ENCODE measurements at places on chromosomes 6 and 20.

GRCh38 chr6:18269253-18269652 lies 4.9 kb upstream of the DEK start:
- DNase-seq, result peak; percentile 75

DNA sequence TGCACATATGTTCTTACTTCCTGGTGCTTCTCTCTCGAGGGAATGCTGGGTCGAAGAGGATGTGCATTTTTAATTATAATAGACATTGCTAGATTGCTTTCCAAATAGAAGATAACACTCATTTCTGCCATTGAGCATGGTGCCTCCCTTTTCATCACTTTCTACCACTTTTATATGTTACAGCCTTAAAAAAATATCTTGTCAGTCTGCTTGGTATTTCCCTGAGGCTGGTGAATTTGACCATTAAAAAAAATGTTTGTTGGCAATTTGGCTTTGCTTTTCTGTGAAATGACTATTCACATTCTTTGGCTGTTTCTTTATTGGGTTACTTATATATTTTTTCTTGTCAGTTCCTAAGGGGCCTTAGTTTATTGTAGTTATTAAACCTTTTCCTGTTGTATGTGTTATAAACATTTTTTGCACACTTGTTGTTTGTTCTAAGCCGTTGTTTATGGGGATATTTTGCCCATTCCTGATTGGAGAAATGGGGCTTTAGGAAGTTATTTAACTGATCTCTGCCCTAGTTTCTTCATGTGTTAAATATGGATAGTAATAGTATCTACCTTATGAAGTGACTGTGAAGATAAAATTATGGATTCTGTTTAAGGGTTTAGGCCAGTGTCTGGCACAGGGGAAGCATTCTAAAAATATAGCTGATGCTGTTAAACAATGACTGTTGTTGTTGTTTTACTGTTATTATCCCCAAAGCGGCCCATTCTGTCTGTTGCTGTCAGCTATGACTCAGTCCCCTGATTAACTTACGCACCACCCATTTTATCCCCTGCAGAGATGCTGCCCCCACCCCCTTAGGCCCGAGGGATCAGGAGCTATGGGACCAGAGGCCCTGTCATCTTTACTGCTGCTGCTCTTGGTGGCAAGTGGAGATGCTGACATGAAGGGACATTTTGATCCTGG lies 3.8 kb downstream of the DDR1 start:
- no peak for DNase-seq

- DNase-seq, result no peak
These were observed 731 bp downstream of the MAK start for GRCh38 chr6:10837622-10837994.

- DNase-seq, result peak; percentile 74
These were observed 14.3 kb upstream of the SPAG4 start for GRCh38 chr20:35600993-35601973.

DNA sequence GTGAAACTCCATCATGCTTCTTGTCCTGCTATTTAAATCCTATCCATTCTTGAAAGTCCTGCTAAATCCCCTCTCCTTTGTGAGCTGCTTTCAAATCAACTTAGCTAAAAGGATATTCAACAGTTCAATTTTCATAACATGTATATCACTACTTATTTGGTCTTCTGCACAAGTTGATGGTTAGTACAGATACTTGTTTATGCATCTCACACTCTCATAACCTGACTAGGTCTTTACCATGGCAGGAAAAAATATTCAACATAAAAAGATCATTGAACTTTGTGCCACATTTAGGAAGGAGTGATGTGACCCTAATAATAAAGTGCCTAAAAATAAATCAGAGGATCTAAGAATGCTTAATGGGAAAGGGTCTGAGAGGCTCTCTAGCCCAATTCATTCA lies 148.2 kb downstream of the RALGAPA2 start:
- no peak for DNase-seq

DNA sequence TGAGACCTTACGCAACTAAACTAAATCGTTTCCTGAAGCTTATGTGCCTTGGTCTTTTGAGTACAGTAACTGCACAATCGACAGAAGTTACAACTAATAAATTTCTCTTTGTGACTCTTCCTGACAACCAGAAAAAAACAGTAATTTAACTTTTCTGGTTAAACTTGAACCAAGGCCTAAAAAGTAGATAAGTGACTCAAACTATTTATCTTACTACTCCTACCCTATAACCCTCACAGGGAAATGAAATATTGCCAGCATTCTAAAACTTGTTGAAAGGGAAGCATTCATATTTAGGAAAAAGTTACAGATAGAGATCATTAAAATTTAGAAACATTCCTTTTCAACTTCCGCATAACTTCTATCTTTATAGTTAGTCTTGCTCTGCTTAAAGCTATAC lies 1034.4 kb downstream of the EYS start:
- DNase-seq, result no peak

GRCh38 chr6:30102414-30102969 lies 10.4 kb downstream of the TRIM31 start:
- no peak for DNase-seq

- peak; percentile 24 for DNase-seq
These were observed 1.9 kb downstream of the POU3F2 start for GRCh38 chr6:98836025-98836961.
